Dermis microvascular lymphatic vessel endothelial cell (primary cell): ENCODE measurements at places on chromosomes 5 and 9. TPM values are rescaled to one million over a fixed set of nuclear protein-coding genes. Genes with fewer than 3 reads are reported as not detected.

IRGM gene
- not detected in 2 replicates for total RNA-seq

IRX4 gene
- total RNA-seq, result not detected in 2 replicates

LRRC26 gene
- total RNA-seq, result 0.13 TPM in 1 of 2 replicates, not detected in the other

RPP25L gene
- total RNA-seq, result 16.9 and 17.7 TPM in 2 replicates

DHFR gene
- total RNA-seq, result 15.3 and 23.9 TPM in 2 replicates

TEX48 gene
- not detected in 2 replicates for total RNA-seq

PHYHD1 gene
- total RNA-seq, result 0.26 TPM in 1 of 2 replicates, not detected in the other

OTULINL gene
- 0.26 and 1.1 TPM in 2 replicates for total RNA-seq

SLC27A6 gene
- total RNA-seq, result 0.13 TPM in 1 of 2 replicates, not detected in the other

PCDHGB5 gene
- total RNA-seq, result 6.4 and 9.7 TPM in 2 replicates

CNTFR gene
- not detected in 2 replicates for total RNA-seq

STPG3 gene
- not detected in 2 replicates for total RNA-seq

SLC2A6 gene
- 19.7 and 24.4 TPM in 2 replicates for total RNA-seq

ACSL6 gene
- 0.76 and 0.77 TPM in 2 replicates for total RNA-seq

AMBP gene
- total RNA-seq, result not detected in 2 replicates

ANXA1 gene
- total RNA-seq, result 541 and 583 TPM in 2 replicates

AQP3 gene
- total RNA-seq, result 0.25 and 0.39 TPM in 2 replicates

SH3GL2 gene
- under 0.01 TPM in 1 of 2 replicates, not detected in the other for total RNA-seq

TMEM171 gene
- total RNA-seq, result 0.76 and 1.4 TPM in 2 replicates

LRRC70 gene
- total RNA-seq, result 43.4 and 63.7 TPM in 2 replicates

KLF9 gene
- total RNA-seq, result 16.7 and 20.7 TPM in 2 replicates

MSX2 gene
- total RNA-seq, result 0.13 TPM in 1 of 2 replicates, not detected in the other

OR1Q1 gene
- not detected in 2 replicates for total RNA-seq

FGF10 gene
- not detected in 2 replicates for total RNA-seq

CENPH gene
- total RNA-seq, result 3.5 and 8.9 TPM in 2 replicates

STARD4 gene
- total RNA-seq, result 41.7 and 52.4 TPM in 2 replicates

TUSC1 gene
- 7.6 and 11.5 TPM in 2 replicates for total RNA-seq

LVRN gene
- 0.13 and 0.25 TPM in 2 replicates for total RNA-seq

HMMR gene
- total RNA-seq, result 5.7 and 27.1 TPM in 2 replicates

ZNF483 gene
- 1.6 and 1.8 TPM in 2 replicates for total RNA-seq

PCDHGA10 gene
- total RNA-seq, result 3.0 and 6.2 TPM in 2 replicates

MARCOL gene
- total RNA-seq, result not detected in 2 replicates

HTR4 gene
- total RNA-seq, result not detected in 2 replicates

CERCAM gene
- total RNA-seq, result 17.5 and 28.2 TPM in 2 replicates

IL5 gene
- not detected in 2 replicates for total RNA-seq

ZDHHC21 gene
- total RNA-seq, result 8.3 and 9.6 TPM in 2 replicates

SMIM32 gene
- not detected in 2 replicates for total RNA-seq

ADAMTSL2 gene
- total RNA-seq, result under 0.01 TPM in 2 replicates

FBXL7 gene
- 8.6 and 28.2 TPM in 2 replicates for total RNA-seq

MAP3K1 gene
- total RNA-seq, result 35.2 and 69.5 TPM in 2 replicates

RIMOC1 gene
- total RNA-seq, result 10.1 and 11.4 TPM in 2 replicates

ZNF883 gene
- 0.13 and 0.38 TPM in 2 replicates for total RNA-seq

CD72 gene
- 0.13 TPM in 1 of 2 replicates, not detected in the other for total RNA-seq

SLC27A4 gene
- 19.9 and 29.8 TPM in 2 replicates for total RNA-seq

ANKRD34B gene
- total RNA-seq, result not detected in 2 replicates

REXO4 gene
- total RNA-seq, result 12.1 and 13.3 TPM in 2 replicates

MEF2C gene
- 118 and 159 TPM in 2 replicates for total RNA-seq

GABRA1 gene
- total RNA-seq, result not detected in 2 replicates

LRRC19 gene
- total RNA-seq, result not detected in 2 replicates

BSPRY gene
- not detected in 2 replicates for total RNA-seq
